ENCODE measurements at places on chromosomes 2 and 18. TPM values are rescaled to one million over a fixed set of nuclear protein-coding genes. Genes with fewer than 3 reads are reported as not detected.

- no peak for DNase-seq
These were observed 4.3 kb downstream of the SMYD5 start for GRCh38 chr2:73218298-73218697.

DNA sequence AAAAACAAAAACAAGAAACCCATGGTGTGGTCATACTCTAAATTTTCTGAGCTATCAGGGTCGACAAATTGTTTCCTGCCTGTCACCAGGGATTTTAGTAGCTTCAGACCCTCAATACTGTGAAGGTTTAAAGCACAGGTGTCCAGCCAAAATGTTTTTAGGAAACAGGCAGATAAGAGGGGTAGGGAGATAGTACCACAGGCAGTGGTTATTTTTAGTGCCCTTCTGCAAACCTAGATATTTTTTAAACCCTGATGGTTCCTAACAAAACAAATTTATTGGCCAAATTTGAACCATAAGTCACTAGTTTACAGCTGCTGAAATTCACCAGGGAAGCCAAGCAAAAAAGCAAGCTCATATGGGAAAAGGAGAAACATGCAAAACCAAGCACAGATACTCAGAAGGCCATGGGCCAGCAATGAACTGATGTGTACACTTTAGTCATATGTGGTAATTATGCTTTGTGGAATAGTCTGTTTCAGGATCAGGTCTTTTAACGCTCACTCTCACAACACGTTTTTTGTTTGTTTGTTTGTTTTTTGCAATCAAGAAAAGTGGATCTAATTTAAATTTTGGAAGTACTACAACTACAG, 156.8 kb upstream of the STK17B start:
- no peak for DNase-seq

- DNase-seq: no peak
These were observed 46.0 kb downstream of the TTC32 start for GRCh38 chr2:19855542-19856431.

DNA sequence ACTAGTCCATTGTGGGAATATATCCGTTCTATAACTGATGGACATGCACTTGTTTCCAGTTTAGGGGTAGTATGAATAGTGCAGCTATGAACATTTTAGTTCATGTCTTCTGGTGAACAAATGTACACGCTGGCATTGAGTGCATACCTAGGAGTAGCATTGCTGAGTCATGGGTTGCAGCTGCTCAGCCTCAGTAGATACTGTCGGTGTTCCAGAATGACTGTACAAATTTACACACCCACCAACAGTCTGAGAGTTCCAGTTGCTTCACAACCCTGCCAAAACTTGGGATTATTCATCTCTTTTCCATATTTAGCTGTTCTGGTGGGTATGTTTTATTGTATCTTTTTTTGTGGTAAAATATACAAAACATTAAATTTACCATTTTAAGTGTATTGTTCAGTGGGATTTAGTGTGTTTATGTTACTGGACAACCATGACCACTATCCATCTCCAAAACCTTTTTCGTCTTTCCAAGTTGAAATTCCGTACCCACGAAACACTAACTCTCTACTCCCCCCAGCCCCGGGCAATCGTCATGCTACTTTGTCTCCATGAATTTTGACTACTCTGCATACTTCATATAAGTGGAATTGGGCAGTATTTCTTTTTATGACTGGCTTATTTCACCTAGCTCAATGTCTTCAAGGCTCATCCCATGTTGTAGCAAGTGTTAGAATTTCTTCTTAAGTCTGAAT, 281.0 kb downstream of the PRKCE start:
- no peak for DNase-seq

- no peak for DNase-seq
These were observed 53.9 kb upstream of the B3GNT2 start for GRCh38 chr2:62142054-62142453.

DNA sequence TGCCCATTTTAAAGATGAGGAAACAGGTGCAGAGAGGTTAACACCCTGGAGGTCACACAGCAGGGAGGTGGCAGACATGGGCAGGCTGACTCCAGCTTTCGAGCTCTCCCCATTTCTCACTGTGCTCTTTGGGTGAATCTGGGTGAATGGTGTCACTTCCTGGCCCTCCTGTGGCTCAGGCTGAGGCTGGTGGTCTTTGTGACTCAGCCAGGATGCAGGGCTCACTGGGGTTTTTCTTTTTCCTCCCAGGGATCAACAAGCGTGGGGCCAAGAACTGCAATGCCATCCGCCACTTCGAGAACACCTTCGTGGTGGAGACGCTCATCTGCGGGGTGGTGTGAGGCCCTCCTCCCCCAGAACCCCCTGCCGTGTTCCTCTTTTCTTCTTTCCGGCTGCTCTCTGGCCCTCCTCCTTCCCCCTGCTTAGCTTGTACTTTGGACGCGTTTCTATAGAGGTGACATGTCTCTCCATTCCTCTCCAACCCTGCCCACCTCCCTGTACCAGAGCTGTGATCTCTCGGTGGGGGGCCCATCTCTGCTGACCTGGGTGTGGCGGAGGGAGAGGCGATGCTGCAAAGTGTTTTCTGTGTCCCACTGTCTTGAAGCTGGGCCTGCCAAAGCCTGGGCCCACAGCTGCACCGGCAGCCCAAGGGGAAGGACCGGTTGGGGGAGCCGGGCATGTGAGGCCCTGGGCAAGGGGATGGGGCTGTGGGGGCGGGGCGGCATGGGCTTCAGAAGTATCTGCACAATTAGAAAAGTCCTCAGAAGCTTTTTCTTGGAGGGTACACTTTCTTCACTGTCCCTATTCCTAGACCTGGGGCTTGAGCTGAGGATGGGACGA, 13.2 kb downstream of the ITM2C start:
- DNase-seq: peak; percentile 78

DNA sequence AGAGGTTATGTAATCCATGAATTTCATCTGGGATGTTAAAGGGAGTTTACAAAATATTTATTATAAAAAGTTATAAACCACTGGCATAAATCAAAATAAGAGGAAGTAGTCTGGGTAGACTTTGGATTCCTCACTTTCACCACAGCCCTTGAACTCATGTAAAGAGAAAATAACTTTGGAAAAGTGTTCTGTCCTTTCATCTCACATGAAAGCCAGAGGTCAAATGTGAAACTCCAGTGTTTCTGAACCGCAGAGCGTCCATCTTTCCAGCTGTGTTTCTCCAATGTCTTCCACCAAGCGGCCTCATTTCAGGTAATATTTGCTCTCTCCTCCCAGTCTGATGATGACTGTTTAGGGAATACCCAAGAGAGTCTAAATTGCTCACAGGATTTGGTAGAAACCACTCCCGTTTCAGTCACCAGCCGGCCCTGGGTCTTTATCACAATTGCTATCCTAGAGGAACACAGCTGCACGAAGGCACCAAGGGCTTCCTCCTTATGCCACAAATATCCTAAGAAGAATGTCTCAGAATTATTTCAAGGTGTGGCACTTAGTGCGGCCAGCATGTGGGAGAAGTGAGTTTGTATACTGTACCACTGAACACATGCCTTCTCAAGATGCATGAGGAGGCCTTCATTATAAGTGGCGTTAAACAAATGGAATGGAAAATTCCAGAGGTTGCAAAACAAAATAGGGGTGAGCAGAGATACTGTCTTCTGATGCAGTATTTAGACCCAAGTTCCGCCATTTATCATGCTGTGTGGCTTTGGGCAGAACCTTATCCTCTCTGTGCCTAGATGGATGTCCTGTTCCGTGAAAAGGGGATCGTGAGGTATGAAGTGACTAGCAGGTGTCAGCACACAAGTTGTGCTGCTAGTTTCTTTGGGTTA, 63.8 kb downstream of the ACTR2 start:
- DNase-seq: no peak

DNA sequence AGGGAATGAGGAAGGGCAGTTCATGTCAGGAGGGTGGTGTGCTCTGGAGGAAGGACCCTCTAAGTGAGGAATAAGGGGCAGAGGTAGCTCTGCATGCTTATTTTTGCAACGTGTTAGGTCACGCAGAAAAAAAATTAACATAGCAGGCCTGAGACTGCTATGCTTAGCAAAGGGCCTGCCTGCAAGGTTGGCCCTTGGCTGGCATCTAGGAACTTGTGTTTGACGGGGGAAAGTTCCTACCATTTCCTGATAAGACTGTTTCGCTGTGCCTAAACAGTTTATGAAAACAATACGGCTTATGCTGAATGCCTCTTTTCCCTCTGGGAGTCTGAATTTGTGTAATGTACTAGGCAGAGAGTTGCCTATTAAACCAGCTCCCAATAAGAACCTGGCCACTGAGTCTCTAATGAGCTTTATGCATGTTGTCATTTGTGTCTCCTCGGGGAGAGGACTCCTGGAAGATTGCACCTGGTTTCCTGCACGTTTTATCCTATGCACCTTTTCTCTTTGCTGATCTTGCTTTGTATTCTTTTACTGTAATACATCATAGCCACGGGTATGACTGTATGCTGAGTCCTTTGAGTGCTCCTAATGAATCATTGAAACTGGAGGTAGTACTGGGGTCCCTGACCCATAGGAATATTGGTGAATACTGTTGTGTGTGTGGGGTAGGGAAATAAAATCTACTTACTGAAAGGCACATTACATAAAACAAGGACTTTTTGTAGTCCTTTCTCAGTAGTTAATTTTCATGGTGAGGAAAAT, 169.0 kb downstream of the PRPF40A start:
- DNase-seq: no peak

GRCh38 chr2:47054868-47055267, 100.2 kb downstream of the STPG4 start:
- no peak for DNase-seq

DNA sequence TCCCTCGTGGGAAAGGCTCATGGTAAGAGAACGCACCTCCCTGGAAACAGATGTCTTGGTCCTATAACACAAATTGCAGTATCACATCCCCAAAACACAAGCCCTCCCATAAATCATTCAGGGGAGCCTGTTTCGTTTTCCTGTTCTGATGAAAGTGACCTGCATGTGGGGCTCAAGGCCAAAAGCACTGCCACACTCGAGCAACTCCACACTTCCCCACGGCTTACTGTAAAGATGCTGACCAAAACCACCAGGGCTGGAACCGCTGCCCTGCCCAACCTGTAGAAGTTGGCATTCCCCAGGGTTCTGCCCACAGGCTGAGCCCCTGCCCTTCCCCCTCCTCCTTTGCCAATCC, 139.7 kb downstream of the BCL11A start:
- no peak for DNase-seq

Gene GRHL1
- 1.6 TPM for total RNA-seq

Gene SLC11A1
- 35.5 TPM for total RNA-seq

Gene THADA
- total RNA-seq: 35.3 TPM

Gene DOK6
- 0.02 TPM for total RNA-seq

Gene RTP5
- total RNA-seq: 0.68 TPM

Gene DNAJB2
- total RNA-seq: 108 TPM
